ENCODE measurements at places on chromosomes 1 and 21. TPM values are rescaled to one million over a fixed set of nuclear protein-coding genes. Genes with fewer than 3 reads are reported as not detected.

- no peaks in the 10 kb centered on the region for H3K36me3 ChIP-seq
- no peak overlapping the region for H3K4me3 ChIP-seq
- H3K27ac ChIP-seq = no peak overlapping the region
- no peak for DNase-seq
These were observed 302.0 kb upstream of the ADGRL2 start for GRCh38 chr1:81498471-81499462.

DNA sequence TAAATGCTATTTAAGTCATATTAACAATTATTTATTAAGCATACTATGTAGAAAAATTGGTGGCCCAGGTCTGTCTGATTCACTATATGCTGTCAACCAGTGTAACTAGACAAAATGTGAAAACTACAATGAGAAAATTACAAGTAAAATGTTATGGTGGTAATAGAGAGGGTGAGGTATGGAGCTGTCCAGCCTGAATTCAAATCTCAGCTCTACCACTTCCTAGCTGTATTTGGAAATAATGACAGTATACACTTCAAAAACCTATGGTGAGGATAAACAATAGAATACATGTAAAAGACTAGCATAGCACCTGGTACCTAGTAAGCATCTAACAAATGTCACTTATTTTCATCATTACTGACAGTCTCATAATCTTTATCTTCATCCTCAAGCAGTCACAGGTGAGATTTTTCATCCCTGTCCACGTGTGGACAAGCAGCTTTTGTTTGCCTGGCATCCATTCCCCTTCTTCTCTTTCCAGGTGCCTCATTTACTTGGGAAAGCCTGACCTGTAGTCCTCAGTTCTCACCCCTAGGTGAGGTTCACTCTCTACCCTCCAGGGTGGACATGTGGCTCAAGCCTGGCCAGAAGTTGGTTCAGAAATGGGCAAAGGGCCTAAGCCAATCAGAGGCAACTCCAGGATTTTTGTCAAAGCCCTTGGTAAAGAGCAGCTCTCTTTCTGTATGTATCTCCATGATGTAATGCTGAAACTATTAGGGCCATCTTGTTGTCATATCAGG, 29.5 kb downstream of the EGLN1 start:
- peaks cover 45% of the 10 kb centered on the region for H3K4me1 ChIP-seq
- no peaks in the 10 kb centered on the region for H3K36me3 ChIP-seq
- H3K27ac ChIP-seq = no peak overlapping the region
- no peaks in the 10 kb centered on the region for H3K27me3 ChIP-seq
- no peak overlapping the region for H3K4me3 ChIP-seq
- DNase-seq = no peak

GRCh38 chr1:22710701-22711049, at the start of gene EPHB2:
TSS of gene EPHB2 (plus strand) at chr1:22710839. CDS start at chr1:22710983, 144 bp downstream.
- peaks cover 25% of the 10 kb centered on the region for H3K27me3 ChIP-seq
- peak within 1 kb of the TSS; percentile 30 for H3K4me3 ChIP-seq
- H3K4me1 ChIP-seq = peaks cover 29% of the 10 kb centered on the region
- peak within 1 kb of the TSS; percentile 59 for H3K27ac ChIP-seq
- DNase-seq = no peak

The UBE2G2 gene
- total RNA-seq = 93.8 TPM

The SZRD1 gene
- 103 TPM for total RNA-seq

The SLC30A2 gene
- not detected for total RNA-seq

The SPRR3 gene
- total RNA-seq = not detected
